CD4-positive, CD25-positive, alpha-beta regulatory T cell (primary cell): ENCODE measurements at places on chromosomes 5 and 9. TPM values are rescaled to one million over a fixed set of nuclear protein-coding genes. Genes with fewer than 3 reads are reported as not detected.

DNA sequence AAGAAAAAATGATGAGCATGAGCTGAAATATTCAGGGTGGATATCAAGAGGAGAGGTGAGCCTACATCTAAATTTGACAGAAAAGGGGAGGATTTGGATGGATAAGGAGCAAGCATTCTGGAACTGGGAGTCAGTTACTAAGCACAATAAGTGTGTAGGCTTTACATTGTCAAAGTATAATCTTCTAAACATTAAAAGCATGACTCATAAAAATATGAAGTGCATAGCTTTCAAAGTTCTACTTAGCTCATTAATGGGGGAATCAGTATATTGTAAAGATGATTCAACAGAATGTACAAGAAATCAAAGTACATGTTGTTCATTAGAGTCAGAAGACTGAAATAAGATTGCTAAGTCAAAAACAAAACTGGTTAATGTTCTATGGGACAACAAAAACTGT lies 248.0 kb upstream of the GAS1 start:
- no peak for DNase-seq

- no peak for DNase-seq
Measured at GRCh38 chr5:157389103-157389502, 70.9 kb upstream of the NIPAL4 start.

DNA sequence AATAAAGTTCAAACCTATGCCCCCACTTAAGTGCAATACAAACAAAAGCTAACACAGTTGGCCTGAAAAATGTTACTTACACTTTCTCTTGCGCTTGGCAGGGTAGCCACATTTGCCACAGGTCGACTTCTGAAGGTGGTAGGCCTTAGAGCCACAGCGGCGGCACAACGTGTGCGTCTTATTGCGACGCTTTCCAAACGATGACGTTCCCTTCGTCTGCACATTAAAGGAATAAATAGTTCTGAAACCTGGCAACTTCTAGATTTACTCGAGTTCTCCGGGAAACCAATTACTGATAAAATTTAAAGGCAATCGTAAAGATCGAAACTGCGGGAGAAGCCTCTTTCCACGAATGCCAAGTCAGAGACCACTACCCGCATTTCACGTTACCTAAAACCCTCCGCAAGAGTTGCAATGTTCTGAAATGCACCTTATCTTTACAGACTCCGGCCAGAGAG lies 602 bp downstream of the RPL37 start:
- peak; percentile 45 for DNase-seq

DNA sequence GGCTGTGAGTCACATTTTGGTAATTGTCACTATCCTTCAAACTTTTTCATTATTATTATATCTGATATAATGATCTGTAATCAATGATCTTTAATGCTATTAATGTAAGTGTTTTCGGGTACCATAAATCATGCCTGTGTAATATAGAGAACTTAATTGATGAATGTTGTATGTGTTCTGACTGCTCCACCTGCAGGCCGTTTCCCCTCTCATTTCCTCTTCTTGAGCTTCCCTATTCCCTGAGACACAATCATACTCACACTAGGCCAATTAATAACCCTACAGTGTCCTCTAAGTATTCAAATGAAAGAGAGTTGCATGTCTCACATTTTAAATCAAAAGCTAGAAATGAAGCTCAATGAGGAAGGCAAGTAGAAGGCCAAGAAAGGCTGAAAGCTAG lies 420.9 kb upstream of the SGCD start:
- DNase-seq: no peak

DNA sequence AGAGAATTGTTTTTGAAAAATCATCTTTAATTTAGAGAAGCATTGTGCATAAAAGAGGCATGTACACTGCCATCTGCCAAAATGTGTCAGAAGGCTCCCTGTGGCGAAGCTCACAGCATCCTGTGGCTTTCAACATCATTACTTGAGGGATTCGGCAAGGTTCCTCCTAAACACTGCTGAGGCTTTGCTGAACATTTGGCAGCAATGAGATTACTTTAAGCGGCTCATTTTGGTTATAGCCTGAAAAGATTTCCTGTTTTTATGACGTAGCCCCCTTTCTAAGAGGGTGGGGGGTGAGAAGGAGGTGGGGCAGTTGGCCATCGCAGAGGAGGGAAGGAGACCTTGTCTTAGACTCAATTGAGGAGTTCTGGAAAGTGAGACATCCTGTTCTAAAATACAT lies 469.4 kb downstream of the RASEF start:
- no peak for DNase-seq

DNA sequence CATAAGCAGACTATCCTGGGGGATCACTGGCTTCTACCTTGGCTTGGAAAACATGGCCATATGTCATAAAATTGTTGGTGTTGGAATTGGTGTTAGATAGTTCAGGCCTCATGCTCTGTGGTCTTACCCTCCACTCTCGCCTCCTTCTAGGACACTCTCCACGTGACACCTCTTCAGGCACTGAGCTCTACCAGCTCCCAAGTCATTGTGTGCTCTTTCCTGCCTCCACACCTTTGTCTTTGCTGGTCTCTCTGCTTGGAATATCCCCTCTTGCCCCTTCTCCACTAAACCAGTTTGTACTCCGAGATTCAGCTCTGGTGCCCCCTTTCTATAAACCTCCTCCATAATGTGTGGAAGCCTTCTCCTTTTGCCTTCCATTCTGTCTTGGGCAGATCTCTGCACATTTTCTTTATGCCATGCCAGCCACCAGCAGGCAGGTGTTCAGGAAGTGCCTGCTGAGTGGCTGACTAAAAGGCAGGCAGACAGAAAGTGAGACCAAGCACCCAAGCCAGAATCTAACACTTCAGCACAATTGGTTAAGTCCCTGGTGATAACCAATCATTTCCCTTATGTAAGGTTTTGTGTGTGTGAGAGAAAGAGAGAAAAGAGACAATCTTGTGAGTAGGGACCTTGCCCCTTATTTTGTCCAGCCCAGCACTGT lies 37.7 kb downstream of the SAR1B start:
- no peak for DNase-seq

DNA sequence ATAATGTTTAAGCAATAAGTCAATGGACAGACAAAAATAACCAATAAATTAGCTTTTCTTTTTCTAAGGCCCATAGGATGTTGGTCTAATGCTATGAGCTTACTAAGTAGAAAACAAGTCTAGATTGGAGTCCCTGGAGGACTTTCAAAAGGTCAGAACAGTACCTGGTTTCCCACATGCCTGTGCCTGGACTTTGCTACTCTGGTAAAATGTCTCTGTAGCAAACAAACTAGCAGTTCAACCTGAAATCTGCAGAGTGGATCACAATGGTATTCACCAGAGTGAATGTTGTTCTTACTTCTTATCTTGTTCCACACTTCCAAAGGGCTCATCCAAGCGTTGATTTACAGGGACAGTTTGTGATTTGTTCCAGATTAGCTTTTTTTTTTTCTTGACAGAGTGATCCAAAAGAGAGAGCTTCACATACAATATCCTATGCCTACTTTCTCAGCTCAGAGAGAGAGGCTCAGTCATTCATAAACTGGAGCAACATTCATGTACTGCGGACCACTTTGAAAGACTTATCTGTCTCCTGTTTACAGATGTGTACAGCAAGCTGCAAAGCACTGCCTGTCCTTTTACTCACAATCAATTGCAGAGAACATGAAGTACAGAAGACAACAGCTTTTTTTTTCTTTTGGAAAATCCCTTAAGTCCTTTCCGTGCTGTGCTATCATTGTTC lies 466.1 kb downstream of the SPATA31D1 start:
- no peak for DNase-seq

- no peak for DNase-seq
Measured at GRCh38 chr5:17190799-17191391, 26.5 kb upstream of the BASP1 start.

DNA sequence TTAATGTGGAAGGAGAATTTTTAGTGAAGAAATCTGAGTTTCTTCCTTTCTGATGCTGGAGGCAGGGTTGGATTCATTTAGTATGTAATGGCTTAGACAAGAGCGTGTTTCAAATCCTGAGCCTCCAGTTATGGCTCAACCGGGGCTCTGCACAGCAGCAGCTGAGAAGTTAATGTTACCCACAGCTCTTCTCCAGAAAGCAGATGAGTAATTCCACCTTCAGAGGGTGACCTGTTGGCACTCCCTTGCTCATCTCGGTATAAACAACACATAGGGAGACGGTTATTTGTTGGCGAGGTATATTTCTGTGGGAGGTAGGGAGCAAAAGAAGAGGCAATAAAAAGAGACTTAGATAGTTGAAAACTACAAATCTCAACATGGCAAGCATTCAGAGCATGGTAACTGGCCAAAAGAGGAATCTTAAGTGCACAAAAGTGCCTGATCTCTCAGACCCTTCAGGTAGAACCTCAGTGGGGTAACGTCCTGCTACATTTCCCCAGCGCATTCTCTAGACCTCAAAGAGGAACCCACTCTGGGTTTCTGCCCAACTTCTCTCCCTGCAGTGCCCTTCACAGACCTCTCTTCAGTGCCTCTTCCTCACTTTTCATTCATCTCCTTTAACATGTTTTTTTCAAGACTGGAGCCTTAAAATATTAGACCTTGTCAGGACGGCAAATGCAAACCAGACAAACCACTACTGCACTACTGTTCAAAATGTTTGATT lies 417.5 kb upstream of the ADAMTSL1 start:
- no peak for DNase-seq

DNA sequence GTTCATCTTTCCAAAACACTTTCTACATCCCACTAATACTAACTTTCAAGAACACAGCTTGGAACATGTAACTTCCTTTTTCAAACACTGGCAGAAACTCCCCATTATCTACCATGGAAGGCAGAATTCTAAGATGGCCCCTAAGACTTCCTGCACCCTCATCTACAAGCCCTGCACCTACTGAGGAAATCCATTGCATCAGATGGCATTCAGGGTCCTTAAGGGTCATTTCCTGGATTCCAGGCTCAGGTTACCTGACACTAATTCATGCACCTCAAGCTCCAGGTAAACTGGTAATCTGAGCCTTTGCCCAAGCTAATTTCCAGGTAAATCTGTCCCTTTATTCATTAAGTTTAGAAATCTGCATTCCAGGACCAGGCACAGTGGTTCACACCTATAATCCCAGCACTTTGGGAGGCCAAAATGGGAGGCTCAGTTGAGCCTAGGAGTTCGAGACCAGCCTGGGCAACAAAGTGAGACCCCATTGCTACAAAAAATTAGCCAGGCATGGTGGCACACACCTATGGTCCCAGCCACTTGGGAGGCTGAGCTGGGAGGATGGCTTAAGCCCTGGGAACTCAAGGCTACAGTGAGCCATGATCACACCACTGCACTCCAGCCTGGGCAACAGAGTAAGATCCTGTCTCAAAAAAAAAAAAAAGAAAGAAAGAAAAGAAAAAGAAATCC lies 91.6 kb downstream of the NFIB start:
- no peak for DNase-seq

Gene LYSMD3
- polyA plus RNA-seq: 8.3 TPM

DNA sequence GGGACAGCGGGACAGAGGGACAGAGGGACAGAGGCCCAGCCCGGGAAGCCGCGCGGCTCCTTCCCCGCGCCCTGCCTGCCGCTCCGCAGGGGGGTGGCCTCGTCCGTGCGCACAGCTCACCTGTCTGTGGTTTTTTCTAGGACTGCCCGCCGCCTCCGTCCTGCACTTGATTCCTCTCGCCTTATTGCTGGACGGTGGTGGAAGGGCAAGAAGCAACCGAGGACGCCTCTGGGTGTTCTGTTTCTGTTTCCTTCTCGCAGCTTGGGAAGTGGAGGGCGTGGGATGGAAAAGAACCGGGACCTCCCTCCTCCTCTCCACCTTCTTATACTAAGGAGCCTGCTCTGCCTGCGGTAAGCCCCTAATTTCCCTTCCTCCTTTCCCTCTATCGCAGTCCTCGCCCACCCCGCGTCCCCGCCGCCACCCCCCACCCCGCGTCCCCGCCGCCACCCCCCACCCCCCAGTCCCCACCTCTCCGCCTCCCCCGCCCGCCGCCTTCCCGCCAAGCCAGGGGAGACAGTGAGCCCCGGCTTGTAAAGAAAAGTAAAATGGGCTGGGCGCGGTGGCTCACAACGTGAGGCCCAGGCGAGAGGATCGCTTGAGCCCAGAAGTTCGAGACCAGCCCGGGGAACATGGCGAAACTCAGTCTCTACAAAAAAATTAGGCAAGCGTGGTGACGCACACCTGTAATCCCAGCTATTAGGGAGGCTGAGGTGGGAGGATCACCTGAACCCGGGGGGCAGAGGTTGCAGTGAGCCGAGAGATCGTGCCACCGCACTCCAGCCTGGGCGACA lies 9.6 kb upstream of the FLT4 start:
- no peak for DNase-seq

DNA sequence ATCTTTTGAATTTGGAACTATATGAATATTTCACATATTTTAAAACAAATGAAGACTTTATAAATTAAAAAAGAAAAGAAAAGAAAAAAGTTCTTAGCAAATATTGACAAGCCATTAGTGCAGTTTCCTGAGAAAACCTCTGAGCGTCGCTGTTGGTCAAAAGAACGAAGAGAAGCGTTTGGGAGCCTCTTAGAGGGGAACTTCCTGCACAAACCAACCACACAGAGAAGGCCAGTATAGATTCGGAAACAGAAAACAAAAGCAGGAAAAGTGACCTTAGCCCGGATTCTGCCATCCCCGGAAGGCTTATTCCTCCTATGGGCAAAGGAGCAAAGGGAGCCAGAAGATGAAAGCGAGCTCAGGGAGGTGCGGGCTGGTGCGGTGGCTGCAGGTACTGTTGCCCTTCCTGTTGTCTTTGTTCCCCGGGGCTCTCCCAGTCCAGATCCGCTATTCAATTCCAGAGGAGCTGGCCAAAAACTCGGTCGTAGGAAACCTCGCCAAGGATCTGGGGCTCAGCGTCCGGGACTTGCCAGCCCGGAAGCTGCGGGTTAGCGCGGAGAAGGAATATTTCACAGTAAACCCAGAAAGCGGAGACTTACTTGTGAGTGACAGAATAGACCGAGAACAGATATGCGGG lies at the start of gene PCDHGB2:
Gene PCDHGB2, plus strand, starts transcription at position 205 of the 637 bp plus-strand sequence. Its CDS starts 142 bp downstream, at position 347.
- peak; percentile 35 for DNase-seq

GRCh38 chr9:75108571-75108970 lies 20.3 kb downstream of the OSTF1 start:
- DNase-seq: no peak

DNA sequence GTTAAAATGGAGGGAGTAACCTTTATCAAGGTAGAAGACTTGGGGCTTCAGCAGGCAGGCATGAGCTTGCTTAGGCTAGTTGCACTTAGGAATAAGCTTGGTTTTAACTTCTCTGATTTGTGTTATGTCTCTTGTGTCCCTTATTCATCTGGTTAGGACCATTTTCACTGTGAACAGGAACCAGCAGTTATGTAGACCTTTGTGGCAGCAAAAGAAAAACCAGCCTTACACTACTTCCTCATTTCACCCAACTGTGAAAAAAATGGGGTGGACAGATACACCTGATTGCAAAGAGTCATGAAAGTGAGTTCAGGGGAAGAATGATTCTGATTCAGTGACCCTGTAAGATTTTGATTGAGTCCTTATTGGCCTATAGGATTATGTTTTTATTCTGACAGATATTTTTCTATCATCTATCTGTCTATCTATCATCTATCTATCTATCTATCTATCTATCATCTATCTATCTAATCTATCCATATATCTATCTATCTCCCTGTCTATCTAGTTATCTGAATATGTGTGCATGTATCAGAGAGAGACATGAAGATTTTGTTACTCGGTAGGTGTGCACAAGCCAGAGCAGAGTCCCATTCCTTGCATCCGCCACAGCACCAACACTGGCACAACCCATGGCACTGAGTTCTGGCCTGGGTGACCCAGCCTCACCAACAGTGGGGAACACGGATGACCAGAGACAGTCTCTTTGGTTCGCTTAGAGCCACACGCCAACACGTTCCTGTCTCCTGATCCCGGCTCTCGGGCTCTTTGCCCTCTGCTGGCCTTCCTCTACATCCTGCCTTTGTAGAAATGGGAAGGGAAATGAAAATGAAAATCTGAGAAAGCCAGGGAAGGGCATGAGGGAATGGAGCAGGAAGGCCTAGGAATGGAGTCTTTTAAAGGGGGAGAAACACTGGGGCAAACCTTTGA lies 1.3 kb upstream of the ZNF366 start:
- DNase-seq: no peak

Gene ANKRD18A
- polyA plus RNA-seq: 0.49 TPM
